ENCODE measurements at places on chromosomes 4 and X. TPM values are rescaled to one million over a fixed set of nuclear protein-coding genes. Genes with fewer than 3 reads are reported as not detected.

RGS12 gene
- 14.0 TPM for total RNA-seq

CENPE gene
- 34.4 TPM for total RNA-seq

EDNRA gene
- total RNA-seq = 0.75 TPM

SLIT2 gene
- 1.3 TPM for total RNA-seq

LANCL3 gene
- total RNA-seq = 0.48 TPM

BEND2 gene
- total RNA-seq = not detected

All from H9 (cell line).